ENCODE measurements at places on chromosomes 1 and 21. TPM values are rescaled to one million over a fixed set of nuclear protein-coding genes. Genes with fewer than 3 reads are reported as not detected.

DNA sequence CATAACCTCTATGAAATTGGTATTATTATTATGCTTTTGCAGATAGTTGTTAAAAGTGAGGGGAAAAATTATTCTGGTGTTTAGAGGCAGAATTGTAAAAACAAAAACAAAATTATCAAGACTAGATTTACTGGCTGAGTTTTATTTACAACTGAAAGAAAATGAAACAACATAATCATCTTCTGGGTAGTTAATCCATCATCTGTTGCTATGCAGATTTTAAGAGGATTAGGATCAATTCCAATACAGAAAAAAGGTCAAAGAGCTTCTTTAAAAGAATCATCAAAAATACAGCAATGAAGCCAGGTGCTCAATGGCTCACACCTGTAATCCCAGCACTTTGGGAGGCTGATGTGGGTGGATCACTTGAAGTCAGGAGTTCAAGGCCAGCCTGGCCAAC, 8.3 kb downstream of the GOLT1A start:
- no peak for DNase-seq

- no peak for DNase-seq
These were observed 359.7 kb upstream of the CAMK1G start for GRCh38 chr1:209223791-209224190.

DNA sequence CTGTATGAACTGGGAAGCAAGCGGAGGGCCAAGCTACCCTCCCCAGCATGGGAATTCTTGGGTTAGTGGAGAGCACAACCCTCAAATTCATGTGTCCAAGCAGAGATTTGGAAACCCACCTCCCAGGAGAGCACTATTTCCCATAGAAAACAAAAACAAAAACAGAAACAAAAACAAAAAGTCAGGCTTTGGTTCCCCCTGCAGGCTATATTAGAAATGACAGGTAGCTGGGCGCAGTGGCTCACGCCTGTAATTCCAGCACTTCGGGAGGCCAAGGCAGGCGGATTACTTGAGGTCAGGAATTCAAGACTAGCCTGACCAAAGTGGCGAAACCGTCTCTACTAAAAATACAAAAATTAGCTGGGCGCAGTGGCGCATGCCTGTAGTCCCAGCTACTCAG, 10.8 kb downstream of the MINDY1 start:
- no peak for DNase-seq

S100A4 gene
- polyA plus RNA-seq, result 33.9 TPM

DNA sequence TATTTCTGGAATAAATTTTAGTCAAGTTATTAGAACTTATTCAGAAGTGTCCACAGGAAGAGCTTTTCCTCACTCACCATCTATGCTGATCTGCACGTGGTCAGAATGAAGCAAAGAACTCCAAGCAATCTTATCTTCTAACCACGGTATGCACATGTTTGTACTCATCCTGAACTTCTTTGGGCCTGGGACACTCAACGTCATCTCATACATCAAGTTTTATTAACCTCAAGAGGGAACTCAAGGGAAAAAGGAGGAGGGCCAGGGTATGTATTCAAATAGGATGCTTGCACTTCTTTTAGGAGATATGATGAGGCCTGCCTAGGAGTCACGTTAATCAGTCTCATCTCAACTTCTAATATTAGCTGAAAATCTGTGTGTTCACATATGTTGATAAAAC, 142.5 kb downstream of the C1orf94 start:
- DNase-seq, result no peak

- no peak for DNase-seq
These were observed 838.2 kb upstream of the B3GALT2 start for GRCh38 chr1:194024659-194025058.

DNA sequence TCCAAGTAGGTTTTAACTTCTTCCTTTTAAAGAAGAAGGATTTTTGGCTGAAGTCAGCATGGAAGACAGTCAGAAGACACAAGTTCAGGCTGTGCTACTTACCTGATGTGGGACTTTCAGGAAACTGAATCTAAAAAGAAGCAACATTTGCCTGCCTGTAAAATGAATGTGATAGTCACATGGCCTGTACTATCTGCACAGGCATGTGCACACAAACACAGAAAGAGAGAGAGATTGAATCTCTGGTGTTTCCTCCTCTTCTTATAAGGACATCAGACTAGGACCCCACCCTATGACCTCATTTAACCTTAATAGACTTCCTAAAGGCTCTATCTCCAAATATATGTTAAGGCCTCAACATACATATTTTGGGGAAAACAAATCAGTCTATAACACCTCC, 542.9 kb downstream of the PLPP3 start:
- no peak for DNase-seq

GRCh38 chr1:169586395-169587255, at the start of gene F5:
TSS of gene F5 (minus strand) at chr1:169586481. CDS start at chr1:169586386, 95 bp downstream.
- no peak for DNase-seq

PLEKHA6 gene
- polyA plus RNA-seq, result 48.3 TPM
